ENCODE measurements at places on chromosomes 4 and X.

DNA sequence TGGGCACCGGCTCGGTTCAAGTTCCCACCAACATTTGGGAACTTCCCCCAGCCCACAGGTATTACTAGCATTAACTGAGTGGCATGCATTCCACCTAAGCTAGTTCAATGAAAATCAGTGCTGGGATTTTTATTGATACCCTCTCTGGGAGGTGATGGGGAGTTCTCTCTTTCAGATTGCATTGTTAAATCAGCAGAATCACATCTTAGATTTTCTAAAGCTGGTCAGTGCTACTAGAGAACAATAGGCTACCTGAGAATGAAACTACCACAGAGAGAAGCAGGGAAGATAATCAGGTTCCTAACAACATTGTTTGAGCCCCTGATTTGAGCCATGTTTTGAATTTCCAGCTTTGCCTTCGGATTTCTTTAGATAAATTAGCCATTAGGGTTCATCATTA lies 16.0 kb downstream of the EPGN start:
- DNase-seq, result no peak

DNA sequence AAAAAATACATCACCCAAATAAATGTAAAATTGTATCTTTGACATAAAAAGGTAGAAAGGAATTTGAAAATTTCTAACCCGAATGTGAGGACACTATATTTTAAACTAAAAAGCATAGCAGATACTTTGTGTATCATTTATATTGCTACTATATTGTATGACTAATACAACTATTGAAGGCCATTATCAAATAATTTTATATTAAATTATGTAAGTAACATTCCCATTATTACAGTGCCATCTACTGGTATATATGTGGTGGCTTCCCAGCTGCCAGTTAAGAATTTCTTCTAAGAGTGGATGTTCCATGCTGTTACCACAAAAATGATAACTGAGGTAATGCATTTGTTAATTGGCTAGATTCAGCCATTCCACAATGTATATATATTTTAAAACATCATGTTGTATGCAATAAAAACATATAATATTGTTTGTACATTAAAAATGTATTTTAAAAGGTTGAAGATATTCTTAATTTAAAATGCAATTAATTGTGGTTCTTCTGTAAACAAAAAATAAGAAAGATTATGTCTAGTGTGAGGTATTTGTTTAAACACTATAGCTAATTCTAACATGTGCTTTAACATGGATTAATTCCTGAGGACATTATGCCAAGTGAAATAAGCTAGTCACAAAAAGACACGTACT lies 65.3 kb downstream of the EGF start:
- no peak for DNase-seq

DNA sequence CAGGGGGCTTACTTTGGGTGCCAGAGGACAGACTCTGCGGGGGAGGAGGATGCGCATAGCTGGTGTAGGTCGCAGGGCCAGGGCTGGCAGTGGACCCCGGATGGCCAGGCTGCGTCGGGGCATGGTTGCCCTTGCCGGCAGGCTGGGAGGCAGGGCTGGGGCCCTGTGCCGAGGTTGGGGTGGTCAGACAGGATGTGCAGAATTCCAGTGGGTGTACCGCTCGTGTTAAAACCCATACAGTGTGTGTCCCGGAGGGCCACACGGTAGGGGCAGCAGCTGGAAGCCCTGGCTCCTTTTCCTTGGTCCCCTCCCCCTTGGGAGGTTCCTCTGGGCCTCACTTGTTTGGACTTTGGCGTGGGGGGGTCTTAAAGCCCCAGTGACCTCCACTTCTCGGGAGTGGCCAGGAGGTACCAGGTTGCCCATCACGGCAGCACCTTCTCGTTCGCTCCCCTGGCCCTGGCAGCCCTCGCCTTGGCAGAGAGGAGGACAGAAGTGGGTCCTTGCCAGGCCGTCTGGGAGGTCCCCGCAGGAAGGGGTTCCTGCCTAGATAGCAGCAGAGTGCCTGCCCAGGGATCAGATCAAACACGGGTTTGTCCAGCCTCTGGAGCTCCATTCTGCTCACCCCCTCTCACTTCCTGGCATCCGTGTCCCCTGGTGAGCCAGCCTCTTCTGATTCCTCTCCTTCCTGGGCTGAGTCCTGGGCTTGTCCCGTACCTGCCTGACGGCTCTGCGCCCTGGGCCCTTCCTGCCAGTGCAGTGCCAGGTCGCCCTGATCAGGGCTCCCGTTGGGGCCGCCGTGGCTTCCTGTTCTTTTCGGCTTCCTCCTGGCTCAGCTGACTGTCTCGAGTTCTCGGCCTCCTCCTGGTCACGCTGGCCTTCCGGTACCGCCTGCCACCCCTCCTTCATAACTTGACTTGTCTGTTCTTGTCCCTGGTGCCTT lies 56.7 kb upstream of the HGFAC start:
- no peak for DNase-seq

DNA sequence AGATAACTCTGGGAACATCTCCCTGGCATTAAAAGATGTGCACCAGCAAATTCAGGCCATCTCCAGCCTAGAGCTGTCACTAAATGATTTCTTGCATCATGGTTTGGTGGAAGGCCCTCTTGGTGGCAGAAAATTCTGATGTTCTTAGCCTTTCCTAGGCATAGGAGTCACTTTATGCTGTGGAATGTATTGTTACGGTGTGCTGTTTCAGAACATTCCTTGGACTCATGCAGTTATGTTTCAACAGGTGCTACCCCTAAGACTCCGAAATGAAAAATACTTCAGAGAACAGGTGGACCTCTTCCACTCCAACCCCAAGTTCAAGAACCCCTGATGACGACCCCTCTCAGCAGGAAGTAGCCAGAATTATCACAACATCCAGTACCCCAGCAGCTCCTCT lies 20.3 kb upstream of the PAPSS1 start:
- DNase-seq, result no peak

DNA sequence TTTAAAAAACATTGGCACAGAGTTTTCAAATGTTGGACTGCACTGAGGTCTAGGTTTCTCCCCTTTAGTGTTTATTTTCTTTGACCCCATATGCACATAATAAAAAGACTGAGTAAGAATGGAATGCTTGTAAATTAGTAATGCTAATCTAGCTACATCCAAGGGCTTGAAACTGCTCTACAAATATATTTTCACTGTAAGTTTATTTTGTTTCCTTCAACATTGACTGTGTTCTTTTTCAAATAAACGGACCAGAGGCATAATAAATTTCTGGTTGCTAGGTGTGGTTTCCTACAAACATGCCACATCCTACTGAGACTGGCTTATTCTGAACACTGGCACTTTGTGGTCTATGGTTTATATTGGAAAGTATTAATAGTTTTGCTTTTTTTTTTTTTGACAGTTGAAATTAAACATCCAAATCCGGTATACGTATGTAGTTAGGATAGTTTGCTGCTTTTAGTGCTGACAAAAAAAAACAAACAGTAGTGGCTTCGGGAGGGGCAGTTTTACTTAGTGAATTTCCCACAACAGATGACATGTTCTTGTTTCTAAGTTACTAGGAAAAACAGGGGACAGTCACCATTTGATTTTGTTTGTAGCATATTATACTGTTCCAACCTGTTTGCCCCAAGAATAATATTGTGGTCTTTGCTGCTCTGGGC lies 13.2 kb downstream of the CA5B start:
- no peak for DNase-seq

DNA sequence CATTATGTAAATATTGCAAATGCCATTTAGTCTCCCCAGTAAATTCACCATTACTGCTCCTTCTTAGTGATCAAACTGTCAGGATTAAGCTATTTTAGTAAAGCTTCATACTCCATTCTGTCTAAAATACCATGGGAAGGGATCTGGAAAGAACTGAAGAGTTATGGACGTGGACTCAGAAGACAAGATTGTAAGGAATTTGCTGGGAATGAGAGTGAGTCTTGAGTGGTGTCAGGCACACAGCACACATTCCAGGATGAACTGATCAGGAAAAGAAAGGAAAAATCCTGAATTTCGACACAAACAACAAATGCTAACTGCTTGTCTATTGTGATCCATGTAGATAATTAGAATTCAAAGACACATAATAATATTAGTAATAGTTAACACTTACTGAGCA lies 311.0 kb downstream of the CENPC start:
- DNase-seq, result no peak

DNA sequence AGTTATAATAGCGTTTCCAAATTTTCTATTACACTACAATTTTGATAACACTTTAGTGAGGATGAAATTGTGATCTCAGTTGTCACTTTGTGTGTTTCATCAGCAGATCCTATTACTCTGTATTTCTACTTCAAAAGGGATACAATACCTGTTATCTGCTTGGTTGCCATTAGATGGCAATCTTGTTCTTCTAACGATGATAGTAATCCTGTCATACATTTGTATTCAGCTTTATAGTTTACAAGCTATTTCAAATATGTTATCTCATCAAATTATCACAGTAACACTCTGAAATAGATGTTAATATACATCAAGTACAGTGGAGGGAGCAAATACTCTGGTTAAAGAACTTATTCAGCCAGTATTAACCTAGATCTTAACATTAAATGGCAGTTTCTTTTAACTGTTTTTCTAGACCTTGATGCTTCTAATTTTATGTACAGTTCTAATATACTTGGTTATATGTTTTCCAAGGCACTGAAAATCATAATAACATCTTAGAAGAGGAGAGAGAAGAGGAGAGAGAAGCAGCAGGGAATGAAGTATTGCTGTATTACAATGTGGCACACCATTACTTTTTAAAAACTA lies 292.0 kb downstream of the CCSER1 start:
- DNase-seq, result no peak

GRCh38 chrX:19661961-19662360 lies 146.7 kb upstream of the MAP3K15 start:
- DNase-seq, result no peak

- DNase-seq, result no peak
Observed at GRCh38 chr4:62822306-62822705, 1586.9 kb downstream of the TECRL start.

- no peak for DNase-seq
Observed at GRCh38 chr4:67084783-67085182, 460.5 kb downstream of the CENPC start.

DNA sequence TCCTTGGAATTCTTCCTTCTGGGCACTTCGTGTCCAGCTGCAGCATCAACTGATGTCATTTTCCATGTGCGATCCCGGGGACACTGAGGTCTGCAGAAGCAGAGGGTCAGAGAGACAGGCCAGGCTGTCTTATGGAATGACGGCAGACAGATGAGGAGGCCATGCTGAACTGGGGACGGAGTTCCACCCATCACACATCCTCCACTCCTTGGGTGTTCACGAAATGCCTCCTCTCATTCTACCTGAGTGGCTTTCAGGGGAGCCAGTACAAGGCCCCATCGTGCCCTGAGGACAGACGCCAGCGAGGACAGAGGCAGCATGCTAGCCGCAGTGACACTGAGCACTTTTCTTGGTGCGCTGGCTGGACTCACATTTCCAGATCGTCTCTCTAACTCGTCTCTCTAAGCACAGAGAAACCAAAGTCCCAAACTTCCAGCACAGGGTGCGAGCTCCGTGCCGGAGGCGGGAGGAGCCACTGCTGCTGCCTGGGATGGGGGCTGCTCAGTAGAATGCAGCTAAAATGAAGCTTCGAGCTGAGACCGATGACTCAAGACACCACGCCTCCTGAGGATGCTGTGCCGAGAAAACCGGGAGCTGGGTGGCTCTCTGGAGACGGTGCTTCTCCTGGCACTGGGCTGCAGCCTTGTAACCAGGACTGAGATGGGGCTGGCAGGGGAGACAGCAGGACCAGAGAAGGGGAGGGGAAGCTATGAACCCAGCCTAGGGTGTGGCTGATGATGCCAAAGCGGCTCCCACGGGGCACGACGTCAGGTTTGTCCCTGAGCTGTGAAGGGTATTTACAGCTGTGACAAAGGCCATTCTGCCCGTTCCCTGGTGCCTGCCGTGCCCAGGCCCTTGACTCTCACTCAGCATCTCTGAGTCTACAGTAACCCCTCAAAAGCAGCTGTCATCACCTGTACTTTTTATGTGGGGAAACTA lies 8.2 kb downstream of the ABLIM2 start:
- DNase-seq, result no peak

GRCh38 chr4:147138171-147138570 lies 192.5 kb upstream of the TTC29 start:
- no peak for DNase-seq

- DNase-seq, result no peak
Observed at GRCh38 chr4:108619372-108620100, 840 bp upstream of the RPL34 start.

DNA sequence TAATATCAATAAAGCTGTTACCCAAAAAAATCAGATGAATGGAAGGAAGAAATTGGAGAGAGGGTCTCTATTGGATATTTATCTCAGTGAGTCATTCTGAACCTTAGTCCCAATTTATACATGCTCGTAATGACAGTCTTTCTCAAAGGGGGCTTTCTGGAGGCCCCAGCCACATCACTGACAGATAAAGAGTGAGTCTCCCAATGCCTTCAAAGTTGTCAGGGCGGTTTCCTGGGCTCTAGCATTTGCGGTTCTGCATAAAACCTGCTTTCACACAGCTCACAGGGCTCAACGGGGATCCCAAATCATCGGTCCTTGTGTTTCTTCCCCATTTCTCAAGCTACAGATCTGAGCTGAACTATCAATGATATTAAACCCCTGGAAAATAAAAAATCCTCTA lies 17.3 kb downstream of the TCEANC start:
- DNase-seq, result no peak

- no peak for DNase-seq
Observed at GRCh38 chr4:30717208-30718020, 2.8 kb upstream of the PCDH7 start.

Measured in activated gamma-delta T cell treated with anti-CD3 and anti-CD28 coated beads, Interleukin-2, amount 50 U/mL, for 16 hours (primary cell).